ENCODE measurements at places on chromosomes 2 and 18.
A peak's percentile ranks its signal among the peaks of the same experiment; 100 is the strongest.

DNA sequence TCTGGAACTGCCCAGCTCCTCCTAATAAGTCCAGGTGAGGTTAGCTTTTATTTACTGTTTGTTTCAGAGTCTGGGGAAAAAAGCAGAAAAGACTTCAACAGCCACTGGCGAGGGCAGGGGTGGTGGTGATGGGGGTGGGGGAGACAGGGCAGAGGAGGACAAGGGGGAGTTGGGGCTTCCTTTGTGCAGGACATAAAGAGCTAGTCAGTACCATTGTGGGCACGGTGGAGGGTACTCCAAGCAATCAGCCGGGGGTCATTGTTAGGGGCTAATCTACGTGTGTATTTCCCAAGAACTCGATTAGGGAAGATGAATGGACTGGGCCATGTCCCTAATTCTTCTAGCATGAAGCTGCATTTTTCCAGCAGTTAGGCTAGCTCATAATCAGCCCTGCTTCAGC is 2.8 kb upstream of the RAX start:
- DNase-seq = no peak

- no peak for DNase-seq
Measured at GRCh38 chr2:226892729-226893128, 56.9 kb downstream of the RHBDD1 start.

- no peak for DNase-seq
Measured at GRCh38 chr2:180959787-180960186, 20.6 kb upstream of the UBE2E3 start.

DNA sequence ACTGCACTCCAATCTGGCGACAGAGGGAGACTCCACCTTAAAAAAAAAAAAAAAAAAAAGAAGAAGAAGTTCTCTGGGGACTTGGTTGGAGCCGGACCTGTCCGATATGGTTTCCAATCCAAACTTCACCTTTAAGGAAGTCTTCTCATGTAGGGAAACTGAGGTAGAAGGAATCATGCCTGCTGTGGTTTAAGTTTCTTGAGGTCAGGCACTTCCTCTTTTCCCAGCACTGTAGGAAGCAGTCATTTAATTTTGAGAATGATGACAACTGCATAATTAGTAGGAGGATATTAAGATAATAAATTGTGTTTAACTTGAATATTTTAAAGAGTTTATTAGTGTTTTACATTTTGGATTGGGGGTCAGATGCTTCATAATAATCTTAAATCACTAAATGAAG is 62.9 kb downstream of the KCNE4 start:
- no peak for DNase-seq

GRCh38 chr18:69968039-69968438 is 20.4 kb upstream of the CD226 start:
- DNase-seq = no peak

GRCh38 chr2:100853909-100854810 is 34.2 kb downstream of the NPAS2 start:
- DNase-seq = no peak

- peak; percentile 87 for DNase-seq
Measured at GRCh38 chr2:66432801-66433694, 1.9 kb upstream of the MEIS1 start.

GRCh38 chr18:37265382-37265781 is 300.2 kb downstream of the CELF4 start:
- DNase-seq = no peak

DNA sequence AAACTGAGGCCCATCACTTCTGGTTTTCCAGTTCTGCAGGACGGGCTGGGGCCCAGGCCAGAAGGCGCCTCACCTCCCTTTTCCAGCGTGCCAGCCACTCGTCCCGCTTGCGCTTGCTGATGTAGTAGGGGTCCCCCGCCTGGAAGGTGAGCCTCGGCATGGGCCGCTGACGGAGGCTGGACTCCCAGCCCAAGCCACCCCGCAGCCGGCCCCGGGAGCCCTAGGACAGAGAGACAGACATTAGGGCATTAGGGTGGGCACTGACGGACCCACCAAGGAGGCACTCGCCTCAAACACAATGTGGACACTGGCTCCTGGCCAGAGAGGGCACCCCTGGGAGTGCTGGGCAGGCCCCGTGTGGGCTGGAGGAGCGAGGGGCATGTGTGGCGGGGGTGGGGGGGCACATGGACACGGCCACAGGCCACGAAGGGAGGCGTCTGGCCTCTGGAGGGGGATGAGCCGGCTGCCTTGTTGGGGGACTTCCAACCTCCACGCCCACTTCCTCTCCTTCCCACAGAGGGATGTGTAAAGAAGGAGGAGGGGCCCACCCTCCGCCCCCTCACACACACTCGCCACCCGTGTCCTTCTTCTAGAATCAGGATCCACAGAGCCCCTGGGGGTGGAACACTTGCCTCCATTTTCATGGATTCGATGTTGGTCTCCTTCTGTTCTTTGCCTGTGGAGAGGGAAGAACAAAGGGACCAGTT is 66.7 kb downstream of the DNMT3A start:
- DNase-seq = no peak

DNA sequence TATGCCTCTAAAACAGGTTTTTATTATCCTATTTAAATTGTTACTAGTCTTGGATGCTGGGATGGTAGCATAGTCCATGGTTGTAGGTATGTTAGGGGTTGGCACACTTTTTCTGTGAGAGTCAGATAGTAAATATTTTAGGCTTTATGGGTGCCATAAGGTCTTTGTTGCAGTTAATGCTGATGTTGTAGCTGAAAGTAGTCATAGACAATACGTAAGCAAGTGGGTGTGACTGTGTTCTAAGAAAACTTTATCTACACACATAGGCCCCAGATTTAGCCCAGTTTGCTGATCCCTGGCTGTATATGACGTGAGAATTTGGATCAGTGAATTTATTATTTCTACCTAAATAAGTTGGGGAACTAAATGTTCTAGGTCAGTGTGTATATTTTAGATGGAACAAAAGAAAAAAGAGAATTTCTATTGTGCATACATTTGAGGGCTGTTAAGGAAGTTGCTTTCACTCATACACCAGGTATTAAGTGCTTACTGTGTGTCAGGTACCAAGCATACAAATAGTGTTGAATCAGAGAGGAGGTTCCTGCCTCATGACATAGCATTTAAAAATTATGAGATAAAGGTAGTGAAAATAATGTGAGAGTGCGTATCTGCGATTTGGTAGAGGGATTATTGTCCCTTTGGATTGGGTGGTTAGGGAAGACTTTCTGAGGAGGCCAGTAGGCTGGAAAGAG is 39.4 kb downstream of the AGFG1 start:
- DNase-seq = no peak

- DNase-seq = no peak
Measured at GRCh38 chr18:27311114-27311513, 126.0 kb upstream of the CHST9 start.

DNA sequence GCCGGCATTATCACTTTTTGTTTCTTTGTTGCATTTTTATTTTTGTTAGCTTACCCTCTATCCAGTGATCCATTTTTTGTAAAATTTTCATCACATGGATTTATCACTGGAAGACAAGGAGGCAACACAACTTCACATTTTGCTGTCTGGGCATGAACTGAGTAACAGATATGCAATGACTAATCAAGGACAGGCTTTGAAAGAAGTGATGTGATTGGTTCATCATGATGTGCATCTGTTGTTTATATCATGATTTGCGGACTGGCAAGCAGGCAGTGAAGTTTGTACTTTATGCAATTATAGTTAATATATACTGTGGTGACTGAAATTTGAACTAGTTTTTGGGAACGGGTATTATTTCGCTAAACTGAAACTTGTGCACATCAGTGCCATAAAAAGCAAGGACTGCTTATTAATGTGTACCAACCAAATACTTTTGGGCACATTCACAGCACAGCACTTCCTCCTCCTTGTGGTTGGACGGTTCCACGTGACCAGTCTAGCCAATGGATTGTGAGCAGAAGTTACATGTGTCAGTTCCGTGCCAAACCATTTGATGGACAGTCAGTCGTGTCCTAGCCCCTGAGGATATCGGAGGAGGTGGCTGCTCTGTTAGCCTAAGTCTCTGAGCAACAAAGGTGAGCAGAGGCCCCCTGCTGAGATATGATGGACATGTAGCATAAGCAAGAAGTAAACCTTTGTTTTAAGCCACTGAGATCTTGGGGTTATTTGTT is 201.4 kb upstream of the SIX2 start:
- no peak for DNase-seq

GRCh38 chr2:37809525-37809924 is 115.6 kb upstream of the RMDN2 start:
- no peak for DNase-seq

GRCh38 chr2:138610201-138610953 is 108.8 kb downstream of the SPOPL start:
- DNase-seq = no peak

- DNase-seq = no peak
Measured at GRCh38 chr18:35197296-35197695, 43.5 kb upstream of the ZNF397 start.

- DNase-seq = no peak
Measured at GRCh38 chr2:8116661-8117060, 565.2 kb upstream of the ID2 start.

GRCh38 chr18:59801576-59801975 is 98.2 kb upstream of the PMAIP1 start:
- no peak for DNase-seq

GRCh38 chr18:59467497-59467896 is 108.4 kb upstream of the LMAN1 start:
- no peak for DNase-seq

DNA sequence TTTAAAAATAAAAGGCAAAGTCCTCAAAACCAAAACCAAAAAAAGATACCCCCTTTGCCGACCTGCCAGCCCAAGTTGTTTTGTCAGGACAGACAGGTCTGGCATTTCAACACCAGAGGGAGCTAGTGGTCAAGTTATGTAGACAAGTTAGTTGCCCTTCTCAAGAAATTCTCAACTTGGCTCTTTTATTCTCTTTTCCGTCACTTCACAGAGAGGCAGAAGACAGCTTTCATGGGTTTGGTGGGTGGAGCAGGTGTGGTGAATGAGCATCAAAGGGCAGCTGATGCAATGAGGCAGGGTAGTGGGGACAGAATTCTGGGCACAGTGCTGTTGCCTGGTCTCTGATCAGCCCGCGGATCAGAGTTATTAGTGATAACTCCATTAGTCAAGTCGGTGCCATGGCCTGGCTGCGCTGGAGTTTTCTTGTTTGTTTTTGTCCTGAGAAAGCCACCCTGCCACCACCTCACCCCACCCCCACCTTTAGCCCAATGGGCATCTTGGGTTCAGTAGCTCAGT is 303.7 kb upstream of the EPAS1 start:
- DNase-seq = peak; percentile 15
